Effector memory CD4-positive, alpha-beta T cell (primary cell): ENCODE measurements at places on chromosomes 16 and 17.

- DNase-seq = no peak
These were observed 148.9 kb downstream of the RPTOR start for GRCh38 chr17:80693511-80693910.

GRCh38 chr17:30290696-30291542 is 825 bp downstream of the BLMH start:
- DNase-seq = no peak

DNA sequence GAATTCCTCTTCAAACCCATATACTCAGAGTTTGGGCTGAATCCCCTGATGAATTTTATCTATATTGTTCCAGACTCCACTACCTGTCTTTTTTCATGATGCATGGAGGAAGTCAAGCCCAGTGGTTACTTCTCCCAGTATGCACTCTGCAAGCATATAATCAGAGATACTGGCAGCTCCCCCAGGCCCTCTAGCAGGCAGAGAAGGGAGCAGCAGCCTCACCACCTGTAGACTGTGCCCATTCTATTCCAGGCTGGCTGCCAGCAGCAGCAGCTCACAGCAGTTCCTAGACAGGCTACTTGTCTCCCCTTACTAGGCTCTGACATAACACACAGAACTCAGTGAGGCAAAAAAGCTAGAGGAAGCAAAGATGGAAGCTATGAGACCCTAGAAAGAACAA is 3.4 kb downstream of the MKS1 start:
- DNase-seq = no peak

DNA sequence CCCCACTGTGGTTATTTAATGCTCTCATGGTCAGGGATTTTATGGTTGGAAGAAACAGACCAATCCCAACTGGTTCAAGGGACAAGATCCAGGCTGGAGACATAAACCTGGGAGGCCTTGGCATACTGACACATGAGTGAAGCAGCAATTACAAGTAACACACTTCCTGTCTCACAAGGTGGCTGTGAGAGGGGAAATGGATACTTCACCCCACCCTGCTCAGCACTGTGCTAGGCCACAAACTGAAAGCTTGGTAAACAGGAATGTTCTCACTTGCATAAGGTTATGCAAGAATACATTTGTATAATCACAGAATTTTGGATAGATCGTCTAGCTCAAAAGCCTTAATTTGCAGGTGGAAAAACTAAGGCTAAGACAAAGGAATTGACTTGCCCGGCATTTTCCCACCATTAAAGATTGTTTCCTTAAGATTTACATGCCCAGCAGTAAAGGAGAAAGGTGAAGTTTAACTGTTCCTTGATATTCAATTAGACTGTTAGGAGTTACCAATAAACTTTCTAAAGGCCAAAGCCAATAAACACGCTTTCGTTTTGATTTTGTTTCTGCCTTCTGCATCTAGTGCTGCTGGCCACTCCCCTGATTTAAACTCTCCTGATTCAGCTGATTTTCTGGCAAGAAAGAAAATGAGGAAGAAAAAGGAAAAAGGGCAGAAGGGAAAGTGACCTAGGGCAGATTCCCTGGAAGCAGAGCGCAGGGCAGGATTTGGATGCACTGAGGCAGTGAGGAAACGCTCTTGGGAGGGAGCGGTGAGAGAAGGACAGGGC is 215.6 kb upstream of the CDH5 start:
- no peak for DNase-seq

GRCh38 chr16:21603928-21604327 is 4.6 kb downstream of the METTL9 start:
- no peak for DNase-seq

DNA sequence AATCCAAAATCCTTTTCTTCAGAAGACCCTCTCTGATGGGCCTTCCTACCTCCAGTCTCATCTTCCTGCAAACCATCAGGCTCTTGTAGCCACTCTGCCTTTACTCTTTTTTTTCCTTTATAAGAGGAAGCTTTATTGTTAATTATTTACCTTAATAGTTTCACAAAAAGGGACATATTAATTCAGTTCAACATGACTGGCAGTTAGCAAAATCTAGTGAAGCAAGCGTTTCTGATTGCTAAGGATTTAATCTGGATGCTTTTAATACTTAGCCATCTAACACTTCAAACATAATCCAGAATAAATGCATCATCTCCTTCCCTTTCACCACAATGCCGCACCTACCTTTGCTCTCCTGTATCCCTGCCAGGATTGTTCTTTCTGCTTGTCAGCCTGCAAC is 62.0 kb downstream of the SPACA3 start:
- no peak for DNase-seq

DNA sequence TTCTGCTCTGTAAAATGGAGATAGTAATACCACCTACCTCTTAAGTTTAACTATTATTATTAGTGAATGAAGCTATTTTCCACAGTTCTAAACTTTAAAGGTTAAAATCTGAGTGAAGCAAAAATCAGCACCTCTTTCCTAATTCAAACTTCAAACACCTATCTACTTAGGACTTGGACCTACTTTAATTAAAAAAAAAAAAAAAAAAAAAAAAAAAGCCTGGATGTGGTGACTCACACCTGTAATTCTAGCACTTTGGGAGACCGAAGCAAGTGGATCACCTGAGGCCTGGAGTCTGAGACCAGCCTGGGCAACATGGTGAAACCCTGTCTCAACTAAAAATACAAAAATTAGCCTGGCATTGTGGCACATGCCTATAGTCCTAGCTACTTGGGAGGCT is 5.0 kb upstream of the KANSL1 start:
- DNase-seq = no peak

GRCh38 chr17:16046966-16047365 is 47.3 kb downstream of the TTC19 start:
- DNase-seq = no peak

DNA sequence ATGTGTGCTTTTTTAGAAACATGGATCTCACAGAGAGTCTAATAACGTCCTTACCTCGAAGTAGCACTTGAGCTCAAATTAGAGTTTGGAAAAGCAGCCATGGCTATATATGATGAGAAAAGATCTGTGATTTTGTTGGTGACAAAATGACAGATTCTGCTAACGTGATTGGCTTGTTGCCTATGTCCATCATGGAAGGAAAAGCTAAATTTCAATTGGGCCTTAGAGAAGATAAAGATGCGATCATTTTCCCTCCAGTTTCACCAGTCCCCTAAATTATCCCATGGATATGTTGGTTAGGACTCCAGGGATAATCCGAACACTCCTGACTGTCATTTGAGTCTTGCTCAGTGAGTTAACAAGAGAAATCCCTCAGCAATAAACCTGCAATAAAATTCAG is 175.8 kb downstream of the C16orf95 start:
- no peak for DNase-seq

- no peak for DNase-seq
These were observed 361.2 kb downstream of the TMEM114 start for GRCh38 chr16:8229011-8229520.
